ENCODE measurements at places on chromosomes 2 and 18.

DNA sequence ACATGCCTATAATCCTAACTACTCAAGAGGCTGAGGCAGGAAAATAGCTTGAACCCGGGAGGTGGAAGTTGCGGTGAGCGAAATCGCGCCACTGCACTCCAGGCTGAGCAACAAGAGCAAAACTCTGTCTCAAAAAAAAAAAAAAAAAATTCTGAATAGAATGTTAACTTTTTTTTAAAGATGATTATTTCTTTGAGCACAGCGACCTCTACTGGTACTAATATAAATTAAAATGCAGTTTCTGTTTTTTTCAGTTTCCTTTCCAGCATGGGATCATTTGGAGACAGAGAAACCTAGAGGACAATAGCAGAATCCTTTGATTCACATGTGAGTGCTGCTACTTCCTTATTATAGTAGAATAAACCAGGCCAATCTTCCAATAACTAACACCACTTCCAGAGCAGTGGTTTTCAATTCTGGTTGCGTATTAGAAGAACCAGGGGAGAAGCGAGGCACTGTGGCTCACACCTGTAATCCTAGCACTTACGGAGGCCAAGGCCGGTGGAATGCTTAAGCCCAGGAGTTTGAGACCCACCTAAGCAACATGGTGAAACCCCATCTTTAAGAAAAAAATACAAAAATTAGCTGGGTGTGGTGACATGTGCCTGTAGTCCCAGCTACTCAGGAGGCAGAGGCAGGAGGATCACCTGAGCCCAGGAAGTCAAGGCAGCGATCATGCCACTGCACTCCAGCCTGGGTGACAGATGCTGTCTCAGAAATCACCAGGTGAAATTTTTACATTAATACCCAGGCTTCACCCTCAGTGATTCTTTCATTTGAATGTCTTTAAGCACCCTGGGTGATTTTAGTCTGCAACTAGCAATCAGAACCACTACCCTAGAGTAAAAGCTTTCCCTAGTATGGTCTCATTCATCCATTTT, 10.1 kb downstream of the SRSF7 start:
- no peak for DNase-seq

DNA sequence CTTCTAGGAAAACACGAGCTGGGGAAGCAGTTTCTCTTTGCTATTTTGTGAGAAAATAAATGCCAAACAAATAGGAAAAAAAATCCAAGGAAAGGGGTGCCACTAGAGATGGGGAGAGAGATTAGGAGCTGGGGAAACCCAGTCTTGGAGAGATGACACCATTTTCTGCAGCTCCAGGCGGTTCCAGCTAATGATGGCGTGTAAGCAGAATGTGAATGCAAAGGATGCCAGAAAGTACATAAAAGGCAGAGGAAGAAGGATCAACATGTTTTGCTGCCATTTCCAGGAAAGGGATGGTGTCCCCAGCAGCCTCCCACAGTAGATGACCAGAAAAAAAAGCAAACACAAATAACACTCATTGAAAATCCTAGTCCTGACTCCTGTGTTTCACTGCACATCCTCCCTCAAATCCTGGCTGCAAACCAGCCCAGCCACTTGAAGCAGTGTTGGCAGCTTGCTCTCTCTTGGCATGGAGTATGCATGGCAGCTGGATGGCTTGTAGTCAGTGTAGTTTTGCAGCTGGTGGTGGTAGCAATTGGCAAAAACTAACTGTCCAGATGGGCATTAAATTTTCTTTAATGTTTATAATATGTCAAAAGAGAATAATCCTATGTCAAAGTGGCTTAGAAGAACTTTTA, 93.6 kb downstream of the FTCDNL1 start:
- no peak for DNase-seq

GRCh38 chr2:33304032-33304864, 172.2 kb upstream of the RASGRP3 start:
- no peak for DNase-seq

DNA sequence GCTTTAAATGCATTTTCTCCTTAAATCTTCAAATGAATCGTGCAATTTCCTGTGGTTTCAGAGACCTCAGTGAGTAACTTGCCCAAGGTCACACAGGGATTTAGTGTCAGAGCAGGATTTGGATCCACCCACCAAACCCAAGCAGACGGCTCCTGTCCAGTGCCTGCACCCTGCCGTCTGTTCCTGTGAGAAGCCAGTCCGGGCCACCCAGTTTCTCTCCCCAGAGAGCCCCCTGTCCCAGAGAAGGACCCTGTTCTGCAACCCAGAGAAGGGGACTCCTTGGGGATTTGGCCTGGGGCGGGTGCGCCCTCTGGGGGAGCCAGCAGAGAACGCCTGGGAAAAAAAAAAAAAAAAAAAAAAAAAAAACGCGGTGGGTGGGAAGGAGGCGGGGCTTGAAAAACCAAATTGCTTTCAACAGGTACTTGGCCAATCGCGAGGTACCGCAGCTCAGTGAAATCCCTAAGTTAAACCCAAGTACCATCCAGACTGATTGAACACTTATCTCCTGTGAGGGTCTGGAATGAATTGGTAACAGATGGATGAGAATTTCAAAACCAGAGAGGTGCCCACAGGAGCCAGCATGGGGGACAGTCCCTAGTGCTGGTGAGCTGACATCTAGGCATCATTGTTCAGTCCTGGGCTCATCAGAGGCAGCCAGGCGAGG, 30.9 kb upstream of the REEP1 start:
- DNase-seq = peak; percentile 16

DNA sequence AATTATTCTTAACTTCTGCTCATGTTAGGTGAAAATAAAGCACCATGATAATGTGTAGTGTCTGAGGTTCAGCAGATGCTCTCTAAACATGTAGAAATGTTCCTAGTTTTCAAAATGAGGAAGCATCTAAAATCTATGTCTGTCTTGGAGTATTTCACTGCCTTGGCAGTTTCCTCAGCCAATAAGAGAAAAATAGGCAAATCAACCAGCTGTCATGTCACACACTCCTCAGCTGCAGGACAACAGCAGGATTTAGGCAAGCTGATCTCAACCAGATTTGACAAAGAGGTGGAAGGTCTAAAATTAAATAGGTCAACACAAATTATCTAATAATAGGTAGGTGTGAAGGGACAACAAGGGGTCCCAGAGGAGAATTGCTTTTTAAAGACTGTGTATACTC, 164.1 kb upstream of the BOD1L2 start:
- no peak for DNase-seq

DNA sequence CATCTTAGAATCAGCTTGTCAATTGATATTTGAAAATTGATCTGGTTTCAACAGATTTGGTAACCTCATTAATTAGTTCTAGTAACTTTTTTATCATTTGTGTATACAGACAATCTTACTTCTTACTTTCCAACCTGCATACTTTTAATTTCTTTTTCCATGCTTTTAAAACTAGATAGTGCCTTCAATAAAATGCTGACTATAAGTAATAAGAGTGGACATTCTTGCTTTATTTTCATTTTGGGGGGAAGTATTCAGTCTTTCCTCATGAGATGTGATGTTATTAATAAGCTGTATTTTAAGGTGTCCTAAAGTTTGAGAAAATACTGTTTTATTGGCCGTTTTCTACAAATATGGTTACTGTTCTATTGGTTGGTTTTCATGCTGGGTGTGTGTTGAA, 109.1 kb downstream of the KCNH7 start:
- no peak for DNase-seq

- DNase-seq = no peak
Measured at GRCh38 chr2:160568856-160569255, 75.2 kb upstream of the RBMS1 start.

DNA sequence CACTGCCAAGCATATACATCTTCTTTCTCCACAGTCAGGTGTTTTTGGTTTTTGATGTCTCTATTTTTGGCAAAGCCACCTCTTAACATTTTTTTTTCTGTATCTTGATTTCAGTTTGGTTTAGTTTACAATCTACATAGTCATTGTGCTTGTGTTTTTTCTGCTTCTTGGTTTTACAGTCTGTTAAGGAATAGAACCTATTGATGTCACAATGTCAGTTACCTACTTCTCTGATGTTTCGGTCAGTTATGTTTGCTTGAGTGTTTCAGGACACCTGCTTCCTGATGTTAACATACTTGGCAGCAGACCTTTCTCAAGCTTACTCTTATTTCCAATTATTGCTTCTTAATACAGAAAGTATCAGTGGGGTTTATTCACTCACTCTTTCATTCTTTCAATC, 253.3 kb downstream of the SPAG16 start:
- no peak for DNase-seq

- DNase-seq = no peak
Measured at GRCh38 chr2:30254685-30255001, 23.3 kb downstream of the LBH start.

GRCh38 chr2:2662847-2663356, 331.8 kb upstream of the MYT1L start:
- DNase-seq = no peak

DNA sequence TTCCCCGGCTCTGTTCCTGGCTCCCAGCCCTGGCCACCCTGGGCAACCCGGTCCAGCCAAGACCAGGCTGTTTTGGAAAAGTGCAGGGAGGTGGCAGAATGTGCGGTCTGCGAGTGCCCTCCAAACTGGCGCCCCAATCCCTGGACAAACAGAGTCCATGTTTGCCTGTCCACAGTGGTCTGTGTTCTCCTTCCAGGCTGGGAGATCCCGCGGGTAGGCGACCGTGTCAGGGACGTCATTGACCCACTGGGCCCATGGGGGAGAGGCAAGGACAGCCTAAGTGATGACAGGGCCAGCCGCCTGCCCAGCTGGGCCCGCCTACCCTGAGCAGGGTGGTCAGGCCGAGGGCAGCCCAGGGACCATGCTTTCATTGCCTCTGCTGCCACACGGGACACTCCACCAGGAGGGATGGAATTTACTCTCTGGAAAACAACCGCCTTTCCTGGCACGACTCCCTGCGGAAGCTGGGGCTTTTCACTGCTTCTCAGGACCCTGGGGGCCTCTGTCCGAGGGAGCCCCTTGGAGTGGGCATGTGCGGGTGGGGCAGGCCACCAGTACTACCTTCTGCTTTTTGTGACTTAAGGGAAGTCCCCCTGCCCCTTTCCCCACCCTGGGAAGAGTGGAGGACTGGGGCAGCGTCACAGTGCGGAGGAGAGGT, 20.1 kb downstream of the CYP26B1 start:
- DNase-seq = no peak

DNA sequence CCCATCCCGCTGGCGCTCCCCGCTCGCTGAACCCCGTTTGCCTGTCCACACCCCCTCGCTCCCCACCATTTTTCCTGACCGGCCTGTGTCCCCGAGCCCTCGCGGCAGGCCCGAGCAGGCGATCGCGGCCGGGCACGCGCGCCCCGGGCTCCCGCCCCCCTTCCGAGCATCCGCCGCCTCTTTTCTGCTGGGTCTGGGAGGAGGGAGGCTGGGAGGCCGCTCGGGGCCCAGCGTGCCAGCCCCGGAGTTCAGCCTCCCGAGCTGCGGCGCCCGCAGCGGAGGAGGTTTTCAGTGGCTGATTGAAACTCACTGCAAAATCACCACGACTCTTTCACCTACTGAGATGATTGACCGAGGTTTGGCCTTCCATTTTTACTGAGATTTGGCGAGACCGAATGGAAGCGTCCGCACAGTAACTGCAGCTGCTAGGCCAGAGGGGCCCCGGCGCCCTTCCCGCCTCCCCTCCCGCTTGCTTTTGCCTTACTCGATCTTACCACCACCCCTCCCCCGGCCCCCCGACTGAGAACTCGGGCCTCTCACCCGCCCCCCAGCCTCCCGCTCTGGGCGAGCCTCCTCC, 4.8 kb downstream of the SOX11 start:
- no peak for DNase-seq

DNA sequence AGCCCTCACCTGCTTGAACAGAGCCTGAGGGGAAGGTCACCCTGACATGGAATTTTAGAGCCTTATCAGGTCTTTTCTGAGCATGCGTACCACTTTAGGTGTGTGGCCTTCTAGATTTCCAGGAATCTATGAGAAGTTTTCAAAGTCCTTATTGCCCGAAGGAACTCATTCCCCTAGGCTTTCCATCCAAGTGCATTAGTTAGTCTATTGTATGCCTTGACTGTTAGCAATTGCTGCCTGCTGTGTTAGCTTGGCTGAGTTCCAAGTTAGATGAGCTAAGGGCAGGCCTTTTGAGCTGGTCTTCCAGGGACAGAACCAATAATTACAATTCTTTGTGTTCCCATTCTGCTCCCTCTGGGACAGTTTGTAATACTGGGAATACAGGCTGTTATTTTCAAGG, 30.8 kb upstream of the PUM2 start:
- DNase-seq = no peak

GRCh38 chr2:70091816-70092215, 4.5 kb downstream of the PCBP1 start:
- no peak for DNase-seq

GRCh38 chr18:67766930-67767329, 250.4 kb upstream of the DSEL start:
- DNase-seq = no peak

- no peak for DNase-seq
Measured at GRCh38 chr2:204336153-204336744, 209.0 kb upstream of the PARD3B start.

GRCh38 chr2:72849138-72849462, 23.3 kb upstream of the EXOC6B start:
- DNase-seq = no peak

- no peak for DNase-seq
Measured at GRCh38 chr2:196125596-196125995, 45.8 kb downstream of the STK17B start.

DNA sequence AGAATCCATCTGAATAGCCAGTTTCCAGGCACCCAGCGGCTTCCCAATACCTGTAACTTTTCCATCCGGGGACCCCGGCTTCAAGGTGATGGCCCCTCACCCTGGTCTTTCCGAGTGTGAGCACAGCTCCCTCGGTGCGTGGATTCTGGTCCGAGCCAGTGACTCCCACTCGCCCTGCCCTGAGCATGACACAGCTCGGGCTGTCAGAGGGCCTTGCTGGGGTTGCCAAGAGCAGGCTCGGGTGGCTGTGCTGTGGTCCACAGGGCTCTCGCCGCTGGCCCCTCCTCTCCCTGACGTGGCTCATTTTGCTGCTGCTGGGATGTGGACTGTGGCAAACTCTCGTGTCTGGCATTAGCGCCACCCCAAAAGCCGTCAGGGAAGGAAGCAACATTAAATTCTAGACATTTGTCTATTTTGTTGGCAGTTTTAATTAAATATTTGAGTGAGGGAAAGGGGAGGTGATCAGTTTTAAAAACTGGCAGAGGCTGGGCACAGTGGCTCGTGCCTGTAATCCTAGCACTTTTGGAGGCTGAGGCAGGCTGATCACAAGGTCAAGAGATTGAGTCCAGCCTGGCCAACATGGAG, 5.6 kb upstream of the ESPNL start:
- DNase-seq = no peak

GRCh38 chr2:11260979-11261378, 83.5 kb downstream of the ROCK2 start:
- no peak for DNase-seq
